ENCODE measurements at places on chromosomes 3 and 15.

GRCh38 chr3:73490453-73491286, 134.1 kb downstream of the PDZRN3 start:
- DNase-seq: peak; percentile 54

DNA sequence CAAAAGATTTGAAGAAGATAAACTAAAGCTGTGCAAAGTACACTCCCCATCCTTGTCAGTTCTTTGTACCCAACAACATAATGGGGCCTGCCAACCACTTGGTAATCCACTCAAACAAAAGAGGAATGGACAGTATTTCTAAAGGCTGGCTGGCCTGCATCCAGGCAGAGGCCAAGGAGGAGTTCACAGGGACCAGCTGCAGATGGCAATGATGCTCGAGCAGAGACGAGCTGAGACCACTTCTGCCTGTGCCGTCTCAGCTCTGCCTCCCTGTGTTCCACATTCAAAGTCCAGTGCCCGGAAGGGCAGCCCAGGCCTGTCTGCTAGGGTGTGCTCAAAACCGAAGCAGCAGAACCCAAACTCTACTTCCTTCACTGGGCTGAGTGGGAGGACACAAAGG, 14.3 kb downstream of the CXCR6 start:
- DNase-seq: no peak

- no peak for DNase-seq
Measured at GRCh38 chr3:156888176-156888575, 62.0 kb downstream of the LEKR1 start.

DNA sequence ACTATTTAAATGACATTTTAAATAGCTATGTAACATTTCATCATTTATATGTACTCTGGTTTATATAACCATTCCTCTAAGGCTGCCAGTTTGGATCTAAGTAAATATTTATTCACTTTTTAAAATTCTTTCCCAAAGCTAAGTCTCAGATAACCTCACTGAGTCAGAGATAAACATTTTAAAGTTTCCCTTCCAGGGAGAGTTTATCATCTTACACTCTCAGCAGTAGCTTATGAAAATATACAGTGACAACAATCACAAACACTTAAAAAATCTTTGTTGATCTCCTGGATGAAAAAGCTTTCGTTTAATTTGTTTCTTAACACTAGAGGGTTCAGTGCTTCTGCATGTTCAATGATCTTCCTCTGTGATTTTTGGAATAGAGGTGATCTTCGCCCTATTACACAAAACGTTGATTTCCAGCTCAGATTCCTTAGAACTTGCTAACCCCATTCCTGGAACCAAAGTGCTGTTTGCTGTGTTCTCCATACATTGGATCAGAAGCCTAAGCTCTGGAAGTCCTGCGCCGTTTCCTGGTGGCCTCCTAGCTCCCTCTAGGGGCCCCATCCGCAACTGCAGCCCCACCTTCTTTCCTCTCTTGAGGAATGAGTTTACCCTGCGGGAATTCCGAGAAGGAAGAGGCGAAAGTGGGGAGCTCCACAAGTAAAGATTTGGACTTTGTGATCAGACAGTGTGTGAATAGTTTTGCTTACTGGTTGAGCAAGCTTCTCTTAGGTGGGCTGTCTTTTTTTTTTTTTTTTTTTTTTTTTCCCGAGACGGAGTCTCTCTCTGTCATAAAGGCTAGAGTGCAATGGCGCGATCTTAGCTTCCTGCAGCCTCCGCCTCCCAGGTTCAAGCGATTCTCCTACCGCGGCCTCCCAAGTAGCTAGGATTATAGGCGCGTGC, 29.3 kb upstream of the SACM1L start:
- DNase-seq: peak; percentile 80

DNA sequence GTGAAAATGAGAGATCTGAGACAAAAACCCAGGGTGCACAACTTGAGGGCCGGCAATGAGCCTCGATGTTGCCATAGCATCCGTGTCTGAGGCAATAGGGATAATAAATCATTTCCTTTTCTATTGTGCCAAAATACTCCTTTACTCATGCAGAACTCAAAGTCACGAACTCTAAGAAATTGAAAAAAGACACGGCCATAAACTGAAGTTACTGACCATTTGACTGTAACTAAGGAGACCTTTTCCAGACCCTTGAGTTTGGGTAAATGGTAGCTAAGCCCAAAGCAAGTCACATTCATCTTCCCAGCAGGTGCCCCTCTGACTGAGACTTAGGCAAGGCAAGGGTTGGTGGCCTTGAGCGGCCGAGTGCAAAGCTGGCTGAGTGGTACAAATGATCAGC, 141.2 kb upstream of the SLCO3A1 start:
- DNase-seq: no peak

DNA sequence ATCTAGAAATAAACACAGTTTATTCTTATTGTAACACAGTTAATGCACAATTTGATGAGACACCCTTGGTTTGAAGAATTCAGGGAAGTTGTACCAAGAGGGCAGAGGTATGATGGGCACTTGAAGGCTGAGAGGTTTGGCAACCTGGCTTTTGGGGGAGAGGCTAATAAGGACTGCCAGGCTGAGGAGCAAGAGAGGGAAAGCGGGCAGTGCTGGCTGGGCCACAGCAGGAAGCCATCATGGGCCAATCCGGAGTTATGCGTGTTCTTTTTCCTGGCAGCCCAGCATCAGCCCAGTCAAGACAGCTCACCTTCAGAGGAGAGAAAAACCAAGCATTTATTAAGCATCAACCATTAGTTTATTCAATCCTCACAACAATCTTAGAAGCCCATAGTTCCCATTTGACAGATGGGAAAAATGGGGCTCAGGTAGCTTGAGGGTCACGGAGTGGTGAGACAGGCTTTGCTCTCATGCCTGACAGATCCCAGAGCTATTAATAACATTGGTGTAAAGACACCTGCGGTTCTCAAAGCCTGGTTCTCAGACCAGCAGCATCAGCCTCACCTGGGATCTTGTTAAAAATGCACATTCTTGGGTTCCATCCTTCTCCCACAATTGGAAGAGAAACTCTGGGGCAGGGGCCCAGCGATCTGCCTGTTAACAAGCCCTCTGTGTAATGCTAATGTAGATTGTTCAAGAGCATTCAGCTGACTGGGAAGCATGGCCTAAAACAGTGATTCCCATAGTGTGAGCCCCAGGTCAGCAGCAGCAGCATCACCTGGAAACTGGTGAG, 183.7 kb downstream of the NTRK3 start:
- DNase-seq: peak; percentile 26

GRCh38 chr3:59273976-59274375, 224.2 kb upstream of the CFAP20DC start:
- DNase-seq: no peak

DNA sequence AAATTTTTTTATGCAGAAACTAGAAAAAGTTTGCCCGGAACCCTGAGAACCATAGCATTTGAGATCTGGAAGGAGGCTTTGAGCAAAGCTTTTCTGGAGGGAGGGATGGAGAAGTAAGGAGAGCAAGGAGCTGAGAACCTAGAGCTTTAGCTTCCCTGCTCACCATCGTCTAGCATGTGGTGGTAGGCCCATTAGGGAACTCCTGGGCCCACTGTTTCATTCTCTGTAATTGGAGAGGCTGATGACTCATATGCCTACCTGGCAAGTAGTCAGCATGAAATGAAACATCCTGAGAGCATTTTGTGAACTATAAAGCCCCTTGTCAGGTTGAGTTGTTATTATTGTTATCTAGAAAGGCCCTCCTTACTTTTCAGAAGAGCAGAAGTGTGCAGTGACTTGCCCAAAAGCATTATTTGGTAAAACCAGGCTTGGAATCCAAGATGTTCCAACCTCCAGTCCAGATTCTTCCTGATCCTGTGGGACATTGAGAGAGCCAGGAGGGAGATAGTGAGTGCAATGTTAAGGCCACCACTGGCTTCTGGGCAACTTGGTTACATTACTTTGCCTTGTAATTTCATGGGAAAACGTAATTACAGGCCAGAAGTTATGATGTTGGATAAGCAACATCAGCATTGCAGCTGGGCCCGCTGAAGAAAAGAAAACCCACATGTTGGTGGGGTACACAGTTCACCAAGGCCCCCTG, 104.5 kb upstream of the BFSP2 start:
- DNase-seq: peak; percentile 38

GRCh38 chr3:41224120-41224806, 25.0 kb downstream of the CTNNB1 start:
- DNase-seq: no peak

DNA sequence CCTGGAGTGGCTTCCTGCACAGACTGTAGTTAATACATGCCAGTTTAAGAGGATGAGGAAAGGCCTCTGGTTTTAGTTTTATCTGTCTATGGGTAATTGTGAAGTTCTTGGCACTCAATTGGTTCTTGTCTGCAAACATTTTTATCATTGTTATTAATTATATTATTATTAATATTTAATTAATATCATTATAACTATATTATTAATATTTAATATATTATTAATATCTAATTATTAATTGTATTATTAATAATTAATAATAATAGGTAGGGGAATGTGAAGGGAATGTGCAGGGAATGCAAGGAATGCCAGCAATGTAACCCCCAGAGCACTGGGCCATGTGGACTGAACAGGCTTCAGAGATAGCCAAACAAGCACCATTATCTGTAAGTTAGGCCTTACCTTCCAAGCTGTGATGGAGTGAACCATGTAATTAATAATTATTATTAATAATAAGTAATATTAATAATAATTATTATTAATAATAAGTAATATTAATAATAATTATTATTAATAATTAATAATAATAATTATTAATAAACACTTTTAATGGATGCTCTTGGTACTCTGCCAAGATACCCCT, 79.8 kb upstream of the NMNAT3 start:
- DNase-seq: no peak

DNA sequence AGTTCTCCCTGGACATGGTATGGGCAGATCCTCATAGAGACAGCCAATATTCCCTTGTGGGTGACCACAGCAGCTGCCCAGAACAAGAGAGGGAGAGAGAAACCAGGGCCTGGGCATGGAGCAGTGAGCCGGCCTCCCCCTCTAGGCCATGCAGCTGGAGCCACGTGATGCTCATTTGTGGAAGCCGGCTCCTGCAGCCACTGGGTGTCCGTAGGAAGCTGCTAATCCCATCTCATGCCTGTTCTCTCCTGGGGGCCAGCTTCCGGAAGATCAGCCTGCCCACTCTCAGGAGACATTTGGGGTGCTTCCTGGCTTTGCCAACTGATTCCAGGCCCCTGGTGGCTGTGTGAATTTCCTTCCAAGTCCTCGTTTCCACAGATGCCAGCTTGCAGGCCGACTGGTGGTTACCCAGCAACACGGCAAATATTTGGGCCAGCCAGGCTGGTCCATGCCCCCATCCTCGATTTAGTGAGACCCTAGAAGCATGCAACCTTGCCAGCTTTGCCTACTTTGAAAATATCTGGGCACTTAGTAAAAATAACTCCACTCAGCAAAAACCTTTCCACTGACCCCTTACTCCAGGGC, 55.3 kb downstream of the LINGO1 start:
- no peak for DNase-seq

GRCh38 chr3:136177876-136178275, 18.3 kb downstream of the MSL2 start:
- no peak for DNase-seq

DNA sequence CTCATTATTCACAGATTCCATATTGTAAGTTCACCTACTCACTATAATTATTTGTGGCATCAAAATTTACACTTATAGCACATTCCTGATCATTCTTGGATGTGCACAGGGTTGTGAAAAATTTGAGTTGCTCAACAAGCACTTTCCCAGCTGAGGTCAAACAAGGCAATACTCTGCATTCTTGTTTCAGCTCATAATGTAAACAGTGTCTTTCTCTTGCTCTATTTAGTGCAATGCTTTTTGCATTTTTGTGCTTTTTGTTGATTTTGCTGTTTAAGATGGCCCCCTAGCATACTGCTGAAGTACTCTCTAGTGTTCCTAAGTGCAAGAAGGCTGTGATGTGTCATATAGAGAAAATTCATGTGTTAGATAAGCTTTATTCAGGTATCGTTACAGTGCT, 66.7 kb upstream of the TNIK start:
- no peak for DNase-seq

DNA sequence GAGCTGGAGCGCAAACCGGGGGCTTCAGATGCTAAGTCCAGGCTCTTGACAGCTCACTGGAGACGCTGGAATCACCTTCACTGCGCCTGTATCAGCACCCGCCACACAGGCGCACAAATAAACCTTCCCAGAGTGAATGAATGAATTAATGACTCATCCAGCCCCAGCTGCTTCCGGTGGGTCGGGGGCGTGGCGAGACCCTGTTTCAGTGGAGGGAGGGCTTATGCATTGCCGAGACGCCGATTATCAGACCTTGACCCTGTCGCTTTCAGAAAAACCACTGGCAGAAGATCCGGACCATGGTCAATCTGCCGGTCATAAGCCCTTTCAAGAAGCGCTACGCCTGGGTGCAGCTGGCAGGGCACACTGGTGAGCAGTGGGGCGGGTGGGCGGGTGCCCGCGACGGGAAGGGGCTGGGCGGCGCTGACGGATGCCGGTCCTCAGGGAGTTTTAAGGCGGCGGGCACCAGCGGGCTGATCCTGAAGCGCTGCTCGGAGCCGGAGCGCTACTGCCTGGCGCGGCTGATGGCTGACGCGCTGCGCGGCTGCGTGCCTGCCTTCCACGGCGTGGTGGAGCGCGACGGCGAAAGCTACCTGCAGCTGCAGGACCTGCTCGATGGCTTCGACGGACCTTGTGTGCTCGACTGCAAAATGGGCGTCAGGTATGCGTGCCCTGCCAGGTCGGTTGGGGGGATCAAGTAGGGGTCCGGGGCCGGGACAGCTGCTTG, 7.7 kb downstream of the ITPKA start:
- DNase-seq: peak; percentile 52

DNA sequence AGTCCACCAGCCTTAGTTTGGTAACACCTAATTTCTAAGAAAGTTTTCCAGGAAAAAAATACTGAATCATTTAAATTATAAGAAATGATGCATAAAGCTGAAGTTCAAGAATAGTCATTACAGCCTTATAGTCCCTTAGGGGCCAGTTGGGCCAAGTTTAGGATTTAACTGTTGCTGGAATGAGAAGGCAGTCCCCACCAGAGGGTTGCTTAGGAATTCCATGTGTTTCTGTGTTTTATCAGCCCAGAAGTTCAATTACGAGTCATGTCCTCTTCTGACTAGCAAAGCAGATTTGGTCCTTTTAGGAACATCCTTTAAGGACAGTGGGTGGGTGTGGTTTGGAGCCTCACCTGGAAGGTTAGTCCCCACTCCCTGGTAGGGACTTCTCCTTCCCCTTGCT, 57.0 kb upstream of the NR2E3 start:
- DNase-seq: no peak

DNA sequence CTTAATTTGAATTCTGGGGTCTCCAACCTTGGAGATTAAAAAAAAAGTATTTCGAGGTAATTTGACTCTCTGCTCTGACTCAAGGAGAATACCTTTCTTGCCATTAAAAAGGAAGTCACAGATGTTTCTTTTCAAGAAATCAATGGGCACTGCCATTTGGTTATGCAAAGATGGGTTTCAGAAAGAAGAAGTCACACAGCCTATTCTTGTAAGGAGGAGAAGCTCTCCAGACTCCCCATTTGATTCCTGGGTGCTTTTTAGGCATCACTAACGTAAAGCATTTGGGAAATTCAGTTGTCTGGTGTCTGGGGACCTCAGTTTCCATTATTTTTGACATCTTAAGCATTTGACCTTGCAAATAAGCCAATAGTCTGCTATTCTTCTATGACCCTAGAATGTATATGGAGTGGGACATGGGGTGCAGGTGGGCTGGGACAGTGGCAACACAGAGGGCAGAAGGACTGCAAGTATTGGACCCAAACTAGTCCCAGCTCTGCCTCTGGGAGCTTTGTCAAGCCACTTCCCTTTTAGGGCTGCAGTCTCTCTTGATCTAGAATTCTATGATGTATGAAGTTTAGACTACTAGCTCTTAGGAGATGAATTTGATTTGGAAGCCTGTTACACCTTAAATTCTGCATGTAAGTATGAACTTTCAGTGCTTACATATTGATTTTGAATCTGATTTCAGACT, 27.8 kb downstream of the IL5RA start:
- DNase-seq: no peak
